Stomach (tissue), 19 donors: ENCODE measurements at places on chromosomes 4 and X. TPM values are rescaled to one million over a fixed set of nuclear protein-coding genes. Genes with fewer than 3 reads are reported as not detected.

Gene SLC39A8
- 2.1 TPM for polyA plus RNA-seq

Gene DDX53
- not detected for polyA plus RNA-seq

Gene CT45A3
- polyA plus RNA-seq = not detected

Gene HHIP
- 0.73 TPM for polyA plus RNA-seq

Gene CYTL1
- 1.7 TPM for polyA plus RNA-seq

Gene FGF5
- not detected for polyA plus RNA-seq

Gene ZXDA
- 0.56 TPM for polyA plus RNA-seq

Gene ENPEP
- 0.46 TPM for polyA plus RNA-seq

Gene HGFAC
- 1.2 TPM for polyA plus RNA-seq
